ENCODE measurements at places on chromosomes 11 and 22.

- no peak for DNase-seq
Measured at GRCh38 chr11:123180574-123180973, 14.5 kb downstream of the CLMP start.

DNA sequence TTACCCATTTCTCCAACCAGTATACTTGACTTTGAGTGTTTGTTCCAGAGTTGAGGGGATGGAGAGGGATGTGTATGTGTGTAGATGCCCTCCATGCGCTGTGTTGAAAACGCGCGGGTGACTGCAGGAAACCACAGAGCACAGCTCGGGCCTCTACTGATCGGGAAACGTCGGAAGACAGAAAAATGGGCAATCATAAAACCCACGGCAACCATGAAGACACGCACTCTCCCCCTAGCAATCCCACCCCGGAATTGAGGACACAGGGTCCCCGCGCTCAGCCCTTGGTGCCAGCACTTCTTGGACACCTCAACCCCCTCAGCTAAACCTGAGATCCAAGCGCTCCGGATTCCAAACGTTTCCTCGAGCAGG lies 251 bp upstream of the UQCC3 start:
- DNase-seq = no peak

DNA sequence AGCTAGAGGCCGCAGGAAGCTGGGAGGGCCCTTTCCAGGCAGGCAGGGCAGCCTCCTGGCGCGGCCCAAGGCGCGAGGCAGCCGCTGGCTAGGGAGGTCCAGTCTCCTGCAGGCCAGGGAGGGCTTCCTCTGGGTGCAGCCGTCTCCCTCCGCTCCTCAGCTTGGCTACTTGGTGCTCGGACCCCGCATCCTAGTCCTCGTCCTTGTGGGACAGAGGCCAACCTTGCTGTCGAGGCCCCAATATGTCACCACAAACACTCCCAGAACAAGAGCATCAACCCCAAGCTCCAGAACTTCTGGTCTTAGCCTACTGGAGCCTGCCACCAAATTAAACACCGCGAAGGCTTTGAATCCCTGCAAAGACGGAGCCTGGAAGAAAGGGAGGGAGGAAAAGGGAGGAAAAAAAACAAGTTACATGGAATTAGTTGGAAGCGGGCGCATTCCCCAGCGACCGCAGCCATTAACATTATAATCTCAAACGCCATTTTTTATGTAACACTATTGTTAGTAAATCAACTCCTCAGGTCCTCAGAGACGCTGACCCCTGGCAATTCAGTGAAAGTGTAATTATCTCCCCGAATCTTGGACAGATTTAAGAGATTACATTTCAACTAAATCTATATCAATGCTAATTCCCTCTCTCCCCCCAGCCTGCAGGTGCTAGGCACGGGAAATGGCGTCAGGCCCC lies 12.7 kb upstream of the PAX6 start:
- no peak for DNase-seq

GRCh38 chr11:19952911-19953310 lies 207.4 kb downstream of the DBX1 start:
- DNase-seq = no peak

DNA sequence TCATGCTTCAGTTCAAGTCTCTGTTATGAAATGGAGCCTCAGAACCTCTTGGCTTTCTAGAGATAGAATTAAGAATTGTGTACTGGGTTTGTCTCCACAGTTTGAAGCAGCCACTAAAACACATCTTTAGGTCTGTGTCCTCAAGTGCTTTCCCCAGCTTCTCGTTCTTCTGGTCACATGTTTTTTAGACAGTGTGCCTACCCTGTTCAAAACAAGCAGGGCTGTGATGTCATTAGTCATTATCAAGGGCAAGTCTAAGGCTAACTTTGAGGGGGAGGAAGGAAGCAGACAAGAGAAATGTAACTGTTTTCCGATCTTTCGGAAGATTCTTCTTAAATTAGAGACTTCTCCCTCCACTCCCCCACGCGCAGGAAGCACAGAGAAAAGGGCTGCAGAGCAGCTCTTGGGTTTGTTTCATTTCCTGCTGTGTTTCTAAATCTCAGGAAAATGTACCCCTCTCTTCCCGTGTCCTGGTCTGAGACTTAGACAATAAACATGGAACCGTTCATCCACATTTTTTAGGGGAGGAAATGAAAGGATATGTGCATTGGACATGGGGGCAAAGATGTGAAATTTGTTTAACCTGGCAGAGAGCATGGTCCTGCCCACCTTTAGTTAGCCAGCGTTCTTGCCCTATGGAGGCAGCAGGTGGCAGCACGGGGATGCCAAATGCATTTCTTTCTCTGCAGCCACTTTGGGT lies 3.1 kb downstream of the AKIP1 start:
- DNase-seq = peak; percentile 55

GRCh38 chr11:79431535-79431934 lies 9.3 kb downstream of the TENM4 start:
- DNase-seq = no peak

DNA sequence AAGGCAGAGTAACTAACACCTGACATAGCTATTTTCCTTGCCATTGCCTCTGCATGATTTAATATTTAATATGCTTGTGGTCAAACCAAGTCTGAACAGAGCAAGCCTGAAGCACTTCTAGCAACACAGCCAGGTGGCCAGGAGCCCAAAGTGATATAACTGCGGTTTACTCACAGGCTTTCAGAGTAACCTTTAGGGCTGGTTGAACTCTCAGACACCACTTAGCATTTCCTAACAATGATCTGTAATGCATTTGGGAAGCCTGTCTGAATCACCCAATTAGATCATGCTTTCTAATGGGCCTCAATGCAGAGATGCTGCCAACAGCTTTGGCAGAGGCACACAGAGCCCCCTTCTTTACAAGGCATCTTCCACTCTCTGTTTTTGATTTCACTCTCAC lies 96.1 kb downstream of the FDX1 start:
- no peak for DNase-seq

DNA sequence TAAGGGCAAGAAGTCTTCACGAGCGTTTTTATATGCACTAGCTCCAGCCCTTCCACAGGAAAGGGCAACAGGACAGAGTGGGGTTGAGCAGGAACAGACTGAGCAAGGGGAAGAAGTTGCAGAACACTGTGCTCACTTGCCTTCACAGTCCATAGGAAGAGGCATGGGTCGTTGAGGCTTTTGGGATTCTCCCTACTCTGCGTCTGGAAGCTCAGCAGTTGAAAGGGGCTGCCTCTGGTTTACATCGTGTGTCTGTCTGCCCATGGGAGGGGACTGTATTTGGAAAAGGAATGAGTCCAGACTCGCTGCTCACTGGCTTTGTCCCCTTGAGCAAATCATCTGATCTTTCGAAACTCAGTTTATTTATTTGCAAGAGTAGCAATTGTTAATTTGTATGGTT lies 1.1 kb upstream of the PDGFD start:
- DNase-seq = no peak

DNA sequence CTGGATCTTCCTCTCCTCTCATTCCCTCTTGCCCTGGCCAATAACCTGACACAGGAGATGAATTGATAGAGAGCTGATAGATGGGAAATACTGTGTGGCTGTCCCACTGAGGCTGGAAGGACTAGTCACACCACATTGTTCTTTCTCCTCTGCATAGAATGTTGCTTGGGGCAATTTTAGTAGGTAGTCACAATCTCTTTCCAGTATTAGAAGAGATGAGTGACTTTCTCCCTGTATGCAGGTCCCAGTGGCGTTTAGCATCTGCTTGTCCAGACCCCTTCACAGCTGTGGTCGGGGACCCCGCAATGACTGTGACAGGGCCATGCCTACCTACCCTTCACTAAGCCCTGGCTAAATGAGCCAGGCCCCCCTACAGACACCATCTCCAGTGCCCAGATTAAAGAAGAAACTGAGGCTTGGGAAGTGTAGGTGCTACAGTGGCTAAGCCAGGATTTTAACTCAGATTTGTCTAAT lies 24.0 kb upstream of the P2RY2 start:
- DNase-seq = no peak

DNA sequence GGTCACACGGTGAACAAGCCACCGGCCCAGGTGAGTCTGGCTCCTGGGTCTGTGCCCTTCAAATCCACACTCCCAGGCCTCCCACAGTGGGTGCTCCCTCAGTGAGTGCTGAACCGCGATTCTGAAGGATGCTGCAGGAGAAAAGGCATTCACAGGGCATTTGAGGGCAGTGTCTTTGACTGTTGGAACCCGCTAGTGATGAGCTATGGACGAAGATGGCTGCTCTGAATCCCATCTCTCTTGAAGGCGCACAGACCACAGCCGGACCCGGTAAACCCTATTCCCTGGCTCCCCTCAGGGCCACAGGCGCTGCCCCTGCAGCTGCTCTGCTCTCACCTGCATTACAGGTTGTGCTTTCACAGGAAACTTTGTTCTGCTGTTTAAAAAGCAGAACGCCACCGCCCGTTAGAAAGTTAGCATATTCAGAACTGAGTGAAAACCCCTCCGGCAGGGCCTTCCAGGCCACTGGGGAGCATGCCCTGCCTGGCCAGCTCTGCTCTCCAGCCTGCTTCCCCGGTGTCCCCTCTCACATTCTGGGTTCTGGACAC lies 3.2 kb downstream of the LRRC32 start:
- no peak for DNase-seq

DNA sequence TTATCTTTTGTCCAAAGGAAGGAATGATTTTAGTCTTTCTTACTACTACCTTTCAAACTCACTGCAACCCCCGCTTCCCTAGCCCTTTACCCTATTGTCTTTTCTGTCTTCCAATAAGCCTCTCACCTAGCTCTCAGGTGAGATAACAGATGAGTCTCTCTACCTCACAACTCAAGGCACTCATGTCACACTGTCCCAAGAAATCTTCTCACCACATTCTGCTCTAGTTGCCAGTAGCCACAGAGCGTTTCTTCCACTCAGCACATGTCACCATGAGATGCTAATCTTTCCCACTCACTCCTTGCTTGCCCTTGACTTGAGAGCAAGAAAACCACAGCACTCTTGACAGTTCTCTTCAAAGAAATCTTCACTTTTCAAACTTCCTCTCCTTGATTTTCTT lies 32.7 kb upstream of the TMEM41B start:
- DNase-seq = peak; percentile 11

DNA sequence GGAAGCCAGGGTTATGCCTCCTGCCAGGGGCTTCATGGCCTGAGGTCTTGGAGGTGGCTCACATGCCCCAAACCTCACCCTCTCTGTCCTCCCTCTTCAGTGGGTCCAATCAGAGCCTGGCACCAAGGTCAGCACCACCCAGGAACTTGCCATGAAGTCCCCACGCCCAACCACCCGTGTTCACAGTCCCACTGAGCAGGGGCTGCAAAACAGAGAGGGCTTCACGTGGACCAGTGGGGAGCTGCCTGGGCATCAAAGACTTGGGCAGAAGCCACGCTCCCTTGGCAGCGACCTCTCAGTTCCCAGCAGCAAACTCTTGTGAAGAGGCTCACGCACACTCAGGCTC lies 425.8 kb upstream of the B3GAT1 start:
- no peak for DNase-seq

DNA sequence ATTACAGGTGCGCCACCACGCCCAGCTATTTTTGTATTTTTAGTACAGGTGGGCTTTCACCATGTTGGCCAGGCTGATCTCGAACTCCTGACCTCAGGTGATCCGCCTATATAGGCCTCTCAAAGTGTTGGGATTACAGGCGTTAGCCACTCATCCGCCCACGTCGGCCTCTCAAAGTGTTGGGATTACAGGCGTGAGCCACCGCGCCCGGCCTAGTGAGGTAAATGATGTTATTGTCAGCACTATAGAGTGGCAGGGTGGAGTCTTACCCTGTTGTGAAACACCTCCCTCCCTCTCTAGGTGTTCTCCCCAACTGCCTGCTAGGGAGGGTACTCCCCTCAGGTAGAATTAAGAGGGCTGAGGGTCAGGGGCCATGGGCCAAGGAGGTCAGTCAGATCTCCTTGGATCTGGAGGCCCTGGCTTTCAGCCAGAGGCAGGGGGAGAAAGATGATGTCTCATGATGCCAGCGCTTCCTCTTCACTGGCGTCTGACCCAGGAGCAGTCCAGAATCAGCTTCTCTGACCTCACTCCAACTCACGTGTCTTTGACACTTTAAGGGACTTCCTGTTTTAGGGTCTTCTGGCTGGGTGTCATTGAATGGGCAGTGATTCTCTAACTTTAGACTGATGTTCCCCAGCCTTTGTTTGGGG lies 2.0 kb downstream of the GGA1 start:
- no peak for DNase-seq

DNA sequence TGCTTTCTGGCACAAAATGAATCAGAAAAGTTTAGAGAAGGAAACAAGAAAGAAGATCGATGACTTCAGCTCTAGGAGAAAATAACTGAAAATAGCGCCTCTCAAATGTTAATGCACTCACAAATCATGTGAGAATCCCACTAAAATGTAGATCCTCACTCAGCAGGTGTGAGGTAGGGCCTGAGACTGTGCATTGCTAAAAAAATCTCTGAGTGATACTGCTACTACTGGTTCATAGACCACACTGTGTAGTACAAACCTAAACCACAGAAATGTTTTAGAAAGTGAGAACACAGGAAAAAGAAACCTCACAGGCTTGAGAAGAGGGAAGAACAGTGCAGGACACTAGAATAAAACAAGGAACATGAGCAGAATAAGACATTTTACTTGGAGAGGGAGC lies 2.0 kb downstream of the OR8D4 start:
- DNase-seq = no peak

DNA sequence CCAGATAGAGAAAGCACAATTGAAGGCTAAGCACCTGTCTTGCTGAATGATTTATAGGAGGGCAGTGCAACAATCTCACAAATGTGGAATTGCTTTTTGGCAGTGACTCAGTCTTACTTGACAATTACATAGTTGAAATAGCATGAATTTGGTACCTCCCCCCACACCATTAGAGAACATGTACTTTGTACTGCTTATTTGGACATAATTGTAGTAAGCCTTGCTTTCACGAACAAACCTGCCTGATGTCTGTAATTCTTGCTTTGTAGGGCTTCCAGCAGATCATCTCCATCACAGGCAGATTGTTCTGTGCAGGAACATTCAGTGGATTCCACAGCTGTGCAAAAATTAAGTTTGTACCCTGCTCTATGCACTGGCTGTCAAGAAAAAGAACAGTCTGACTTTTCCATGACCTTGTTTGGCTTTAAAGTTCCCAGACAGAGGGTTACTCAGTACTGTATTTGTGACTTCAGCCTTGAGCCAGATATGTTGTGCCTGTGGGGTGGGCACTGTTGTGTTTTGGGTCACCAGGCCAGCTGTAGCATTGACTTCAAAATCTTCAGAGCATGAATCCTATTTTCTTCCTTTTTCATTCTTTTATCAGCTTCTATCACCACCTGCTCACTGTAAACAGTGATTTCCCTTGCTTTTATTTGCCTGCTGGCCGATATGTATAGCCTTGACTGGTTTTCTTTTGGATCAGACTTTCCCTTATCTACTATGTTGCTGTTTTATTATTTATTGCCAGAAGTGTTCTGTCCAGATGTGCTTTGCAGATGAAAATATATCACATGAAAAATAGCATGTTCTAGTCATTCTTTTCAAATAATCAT lies 941.0 kb upstream of the CHORDC1 start:
- no peak for DNase-seq

DNA sequence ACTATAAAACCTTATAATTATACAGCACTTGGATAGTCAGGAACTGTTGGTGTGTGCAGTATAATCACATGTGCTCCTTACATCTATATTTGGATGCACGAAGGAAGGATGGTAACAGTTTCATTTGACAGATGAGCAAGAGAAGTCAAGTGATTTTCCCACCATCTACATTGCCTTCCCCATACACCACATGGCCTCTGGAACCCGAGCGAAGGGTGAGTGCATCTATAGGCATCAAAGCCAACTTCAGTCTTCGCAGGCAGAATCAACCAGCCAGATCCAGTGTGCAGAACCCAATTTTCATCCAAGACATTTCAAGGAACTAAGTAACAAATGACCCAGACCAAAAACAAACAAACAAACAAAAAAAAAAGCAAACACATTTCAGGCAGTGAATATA lies 85.1 kb upstream of the BLID start:
- DNase-seq = no peak

Data from CD4-positive, alpha-beta T cell treated with Interleukin-12 subunit alpha and Interleukin-12 subunit beta, for 1 hour (primary cell).